ENCODE measurements at places on chromosomes 13 and 19.

DNA sequence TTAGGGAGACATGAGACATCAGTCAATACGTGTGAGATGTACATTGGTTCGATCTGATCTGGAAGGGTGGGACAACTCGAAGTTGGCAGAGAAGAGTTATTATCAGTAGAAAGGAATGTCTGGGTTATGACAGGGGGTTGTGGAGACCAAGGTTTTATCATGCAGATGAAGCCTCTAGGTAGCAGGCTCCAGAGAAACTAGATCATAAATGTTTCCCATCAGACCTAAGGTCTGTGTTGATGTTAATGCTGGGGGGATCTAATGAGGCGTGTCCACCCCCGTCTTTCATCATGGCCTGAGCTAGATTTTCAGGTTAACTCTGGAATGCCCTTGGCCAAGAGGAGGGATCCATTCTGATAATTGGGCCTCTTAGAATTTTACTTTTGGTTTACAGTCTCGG, 187.0 kb upstream of the KL start:
- DNase-seq: no peak

DNA sequence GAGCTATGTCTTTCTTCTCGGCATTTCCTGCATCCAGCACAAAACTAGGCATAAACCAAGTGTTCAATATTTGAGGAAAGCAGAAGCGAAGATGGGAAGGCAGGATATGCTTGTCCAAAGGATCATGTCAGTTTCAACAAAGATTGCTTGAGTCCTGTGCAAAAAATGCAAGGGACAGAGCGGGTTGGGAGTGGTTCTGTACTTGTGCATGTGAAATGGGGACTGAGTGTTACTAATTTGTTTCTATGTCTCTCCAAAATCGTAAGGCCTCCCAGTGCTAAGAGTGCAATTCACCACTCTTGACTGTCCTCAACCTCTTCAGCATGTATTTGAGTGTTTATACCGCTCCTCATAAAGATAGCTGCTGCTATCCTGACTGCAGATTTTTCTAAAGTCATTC, 166.2 kb downstream of the DLEU7 start:
- no peak for DNase-seq

- no peak for DNase-seq
Measured at GRCh38 chr13:84118839-84119409, 236.7 kb upstream of the SLITRK1 start.

- peak; percentile 70 for DNase-seq
Measured at GRCh38 chr13:109156181-109156935, 526.9 kb downstream of the MYO16 start.

- DNase-seq: no peak
Measured at GRCh38 chr13:69199664-69200063, 908.0 kb upstream of the ATXN8OS start.

- no peak for DNase-seq
Measured at GRCh38 chr13:23867027-23867491, 22.1 kb downstream of the MIPEP start.

DNA sequence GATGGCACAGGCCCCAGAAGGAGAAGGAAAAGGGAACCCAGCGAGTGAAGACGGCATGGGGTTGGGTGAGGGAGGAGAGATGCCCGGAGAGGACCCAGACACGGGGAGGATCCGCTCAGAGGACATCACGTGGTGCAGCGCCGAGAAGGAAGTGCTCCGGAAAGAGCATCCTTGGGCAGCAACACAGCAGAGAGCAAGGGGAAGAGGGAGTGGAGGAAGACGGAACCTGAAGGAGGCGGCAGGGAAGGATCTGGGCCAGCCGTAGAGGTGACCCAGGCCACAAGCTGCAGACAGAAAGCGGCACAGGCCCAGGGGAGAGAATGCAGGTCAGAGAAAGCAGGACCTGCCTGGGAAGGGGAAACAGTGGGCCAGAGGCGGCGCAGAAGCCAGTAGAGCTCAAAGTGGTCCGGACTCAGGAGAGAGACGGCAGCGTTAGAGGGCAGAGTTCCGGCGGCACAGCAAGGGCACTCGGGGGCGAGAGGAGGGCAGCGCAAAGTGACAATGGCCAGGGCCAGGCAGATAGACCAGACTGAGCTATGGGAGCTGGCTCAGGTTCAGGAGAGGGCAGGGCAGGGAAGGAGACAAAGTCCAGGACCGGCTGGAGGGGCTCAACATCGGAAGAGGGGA, 1.1 kb downstream of the PPP1R12C start:
- DNase-seq: no peak

- no peak for DNase-seq
Measured at GRCh38 chr19:29528946-29529645, 3.3 kb downstream of the VSTM2B start.

GRCh38 chr13:39485314-39485700, 117.7 kb downstream of the LHFPL6 start:
- no peak for DNase-seq

GRCh38 chr13:106003651-106004050, 531.8 kb downstream of the EFNB2 start:
- no peak for DNase-seq

DNA sequence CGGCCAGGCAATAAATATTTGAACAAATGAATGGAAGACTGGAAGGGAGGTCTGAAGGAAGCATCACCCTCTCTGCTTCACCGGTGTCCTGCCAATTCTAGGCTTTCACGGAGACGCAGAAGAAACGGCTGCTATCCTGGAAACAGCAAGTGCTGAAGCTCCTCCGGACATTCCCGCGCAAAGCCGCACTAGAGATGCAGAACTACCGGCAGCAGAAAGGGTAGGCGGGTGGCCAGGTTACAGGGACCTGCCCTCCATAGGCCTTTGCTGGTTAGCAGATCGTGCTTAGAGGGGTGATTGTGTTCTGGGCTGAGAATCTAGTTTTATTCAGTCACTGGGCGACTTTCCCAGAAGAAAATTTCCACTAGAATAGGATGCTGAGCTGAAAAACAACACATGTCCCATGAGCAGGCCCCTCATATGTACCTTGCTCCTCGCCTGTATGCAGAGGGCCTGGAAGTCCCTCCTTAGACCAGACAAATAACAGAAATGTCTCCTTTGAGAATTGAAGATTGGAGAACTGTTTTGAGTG, 11.0 kb downstream of the PAF1 start:
- no peak for DNase-seq

DNA sequence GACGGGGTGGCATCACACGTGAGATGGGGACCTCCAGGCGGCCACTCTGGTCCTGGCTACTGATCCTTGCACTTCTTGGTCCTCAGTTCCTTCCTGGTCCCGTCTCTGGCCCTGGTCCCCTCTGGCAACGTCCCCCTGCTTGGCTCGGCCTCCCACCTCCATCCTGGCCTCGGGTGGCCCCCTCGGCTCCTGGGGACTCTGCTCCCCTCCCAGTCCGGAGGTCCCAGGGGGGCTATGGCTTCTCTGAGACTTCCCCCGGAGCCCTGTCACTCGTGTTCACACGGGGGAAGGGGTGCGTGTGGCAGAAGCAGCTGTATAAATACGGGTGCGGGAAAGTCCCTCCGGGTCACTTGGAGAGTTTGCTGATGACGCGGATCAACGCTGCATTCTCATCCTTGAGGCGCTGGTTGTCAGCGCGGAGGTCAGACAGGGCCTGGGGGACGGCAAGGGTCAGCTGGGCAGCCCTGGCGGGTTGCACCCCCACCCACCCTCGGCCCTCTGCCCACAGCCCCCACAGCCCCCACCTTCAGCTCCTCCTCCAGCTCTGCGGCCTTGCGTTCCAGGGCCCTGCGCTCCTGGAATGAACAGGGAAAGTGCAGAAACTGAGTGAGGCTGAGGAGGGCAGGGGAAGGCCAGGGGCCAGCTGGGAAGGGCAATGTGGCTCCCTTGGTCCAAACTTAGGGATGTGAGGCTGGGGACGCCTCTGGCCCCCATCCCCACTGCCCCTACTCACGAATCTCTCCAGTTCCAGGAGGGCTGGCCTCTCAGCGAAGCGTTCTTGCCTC, 15.6 kb downstream of the EPS8L1 start:
- no peak for DNase-seq

GRCh38 chr13:25585000-25585399, 213.2 kb downstream of the ATP8A2 start:
- no peak for DNase-seq

DNA sequence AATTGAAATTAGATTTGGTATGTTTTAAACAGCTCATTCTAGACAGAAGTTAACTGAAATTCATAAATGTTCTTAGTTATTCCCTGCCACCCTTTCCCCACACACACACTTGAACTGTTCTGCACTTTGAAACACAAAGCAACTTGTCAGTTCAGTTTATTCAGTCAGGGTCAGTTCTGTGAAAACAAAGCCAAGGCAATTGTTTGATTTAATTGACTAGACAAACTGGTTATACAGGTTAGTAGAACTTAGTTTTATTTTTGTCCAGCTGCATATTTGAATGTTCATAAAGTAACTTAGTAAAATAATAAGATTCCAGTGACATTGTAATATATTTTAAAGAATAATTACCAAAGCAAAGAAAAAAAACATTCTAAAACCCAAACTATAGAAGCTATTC, 98.3 kb upstream of the KLF5 start:
- DNase-seq: no peak

GRCh38 chr19:15218501-15218900, 13.7 kb downstream of the EPHX3 start:
- no peak for DNase-seq

- DNase-seq: peak; percentile 94
Measured at GRCh38 chr13:113897161-113897560, 33.3 kb upstream of the GAS6 start.

GRCh38 chr19:6212403-6213265, 67.1 kb downstream of the MLLT1 start:
- no peak for DNase-seq

- DNase-seq: no peak
Measured at GRCh38 chr13:50613356-50613831, 230.1 kb downstream of the DLEU7 start.

DNA sequence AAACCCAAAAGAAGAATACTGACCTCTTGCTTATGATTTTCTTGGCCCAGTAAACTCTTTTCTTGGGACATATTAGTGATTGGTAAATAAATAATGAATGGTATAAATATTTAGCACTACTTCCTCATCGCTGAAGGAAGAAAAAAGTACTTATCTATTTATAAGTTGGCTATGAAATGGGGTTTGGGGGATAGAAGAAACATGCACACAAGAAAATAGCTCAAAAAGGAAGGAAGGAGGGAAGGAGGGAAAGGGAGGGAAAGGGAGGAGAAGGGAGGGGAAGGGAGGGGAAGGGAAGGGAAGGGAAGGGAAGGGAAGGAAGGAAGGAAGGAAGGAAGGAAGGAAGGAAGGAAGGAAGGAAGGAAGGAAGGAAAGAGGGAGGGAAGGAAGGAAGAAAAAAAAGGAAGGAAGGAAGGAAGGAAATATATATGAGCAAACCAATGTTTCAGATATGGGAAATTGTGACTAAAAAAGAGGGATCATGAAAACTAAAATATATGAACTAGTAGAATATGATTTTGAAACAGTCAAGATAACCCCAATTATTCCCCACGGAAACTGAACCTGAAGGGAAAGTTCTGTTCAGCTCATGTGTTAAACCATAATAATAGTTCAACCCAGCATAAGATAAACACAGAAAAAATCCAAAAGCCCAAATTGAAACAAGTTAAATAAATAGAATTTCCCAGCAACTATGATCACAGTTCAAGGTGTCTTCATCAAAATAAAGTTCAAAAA, 75.3 kb downstream of the FGF14 start:
- DNase-seq: no peak

GRCh38 chr19:45130888-45131615, 29.7 kb downstream of the NKPD1 start:
- DNase-seq: no peak

GRCh38 chr19:14731200-14731599, 41.4 kb downstream of the ZNF333 start:
- DNase-seq: no peak

DNA sequence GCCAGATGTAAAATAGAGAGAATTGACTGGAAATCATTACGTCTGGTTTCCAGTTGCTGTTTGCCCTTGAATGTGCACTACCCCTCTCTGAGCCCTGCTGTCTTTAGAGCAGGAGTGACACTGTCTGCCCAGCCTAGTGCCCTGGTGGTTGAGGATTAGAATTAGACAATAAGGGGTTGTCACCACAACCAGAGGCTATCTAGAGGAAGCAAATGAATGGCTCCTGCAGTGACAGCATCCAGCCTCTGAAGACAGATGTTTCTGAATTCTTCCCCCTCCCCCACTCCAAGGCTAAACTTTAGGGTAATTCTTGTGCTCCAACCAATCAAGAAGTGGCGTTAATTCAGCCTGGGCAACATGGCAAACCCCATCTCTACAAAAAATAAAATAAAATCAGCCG, 2.0 kb downstream of the RAB8A start:
- no peak for DNase-seq

DNA sequence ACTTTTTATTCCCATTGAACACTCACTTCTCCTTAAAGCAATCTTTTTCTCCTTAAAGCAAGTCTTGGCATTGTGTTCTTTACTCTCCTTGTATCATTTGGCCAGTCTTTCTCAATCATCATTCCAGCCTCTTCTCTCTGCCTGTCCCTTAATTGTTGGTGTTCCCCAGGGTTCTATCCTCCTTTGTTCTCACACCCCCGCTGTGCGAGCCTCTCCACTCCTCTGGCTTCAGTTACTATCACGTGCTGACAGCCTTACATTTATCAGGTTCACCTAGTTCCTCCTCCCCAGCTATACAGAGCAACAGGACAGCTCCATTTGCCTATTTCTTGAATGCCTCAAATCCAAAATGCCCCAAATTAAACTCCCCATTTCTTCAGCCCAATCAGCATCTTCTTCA, 24.6 kb downstream of the CYSLTR2 start:
- no peak for DNase-seq
